ENCODE measurements at places on chromosomes 3 and 15.

DNA sequence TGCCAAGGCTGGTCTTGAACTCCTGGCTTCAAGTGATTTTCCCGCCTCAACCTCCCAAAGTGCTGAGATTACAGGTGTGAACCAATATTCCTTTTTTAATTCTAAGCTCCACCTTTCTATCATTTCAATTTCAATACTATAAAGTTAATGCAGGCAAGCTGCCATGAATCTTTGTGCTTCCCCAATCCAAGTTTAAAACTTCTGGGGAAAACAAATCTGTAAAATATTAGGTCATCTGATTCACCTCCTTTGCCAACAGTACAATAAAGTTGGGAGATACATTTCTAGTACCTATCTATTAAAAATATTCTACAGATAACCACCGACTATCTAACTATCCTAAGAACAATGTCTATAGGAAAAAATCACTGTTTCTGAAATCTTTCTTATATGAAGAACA is 102.1 kb downstream of the ATP8B4 start:
- DNase-seq = no peak

DNA sequence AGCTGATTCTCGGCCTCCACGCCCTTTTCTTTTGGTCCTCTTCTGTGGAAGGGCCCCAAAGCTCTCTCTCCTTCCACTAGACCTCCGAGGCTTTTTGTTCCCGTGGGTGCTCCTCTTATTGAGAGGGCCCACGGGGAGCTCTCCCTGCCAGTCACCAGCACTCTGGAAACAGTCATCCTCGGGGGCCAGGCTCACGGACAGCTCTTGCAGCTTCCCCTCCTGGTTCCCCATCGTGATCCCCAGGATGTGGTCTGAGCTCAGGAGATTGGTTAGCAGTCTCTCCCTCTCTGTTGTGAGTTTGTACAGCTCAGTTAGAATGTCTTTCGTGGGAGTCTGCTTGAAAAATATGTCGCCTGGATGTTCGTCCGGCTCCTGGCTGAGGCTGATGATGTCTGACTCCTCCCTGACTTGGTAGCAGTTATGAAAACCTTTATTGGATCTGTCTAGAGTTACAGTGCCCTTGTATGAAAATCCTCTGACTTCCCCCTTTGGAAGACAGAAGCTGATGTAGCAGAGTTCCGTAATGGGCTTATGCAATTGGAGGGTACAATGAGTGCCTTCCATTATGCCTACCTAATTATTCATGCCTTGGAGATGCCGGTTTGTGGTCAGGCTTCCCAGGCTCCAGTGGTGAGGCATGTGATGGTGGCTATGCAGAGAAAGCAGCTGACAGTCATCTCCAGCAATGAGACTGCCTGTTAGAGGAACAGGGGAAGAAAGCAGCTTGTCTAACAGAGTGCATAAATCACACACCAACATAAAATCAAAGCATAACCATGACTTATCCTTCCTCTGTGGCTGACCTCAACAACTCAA is 40.0 kb downstream of the FMN1 start:
- DNase-seq = no peak

DNA sequence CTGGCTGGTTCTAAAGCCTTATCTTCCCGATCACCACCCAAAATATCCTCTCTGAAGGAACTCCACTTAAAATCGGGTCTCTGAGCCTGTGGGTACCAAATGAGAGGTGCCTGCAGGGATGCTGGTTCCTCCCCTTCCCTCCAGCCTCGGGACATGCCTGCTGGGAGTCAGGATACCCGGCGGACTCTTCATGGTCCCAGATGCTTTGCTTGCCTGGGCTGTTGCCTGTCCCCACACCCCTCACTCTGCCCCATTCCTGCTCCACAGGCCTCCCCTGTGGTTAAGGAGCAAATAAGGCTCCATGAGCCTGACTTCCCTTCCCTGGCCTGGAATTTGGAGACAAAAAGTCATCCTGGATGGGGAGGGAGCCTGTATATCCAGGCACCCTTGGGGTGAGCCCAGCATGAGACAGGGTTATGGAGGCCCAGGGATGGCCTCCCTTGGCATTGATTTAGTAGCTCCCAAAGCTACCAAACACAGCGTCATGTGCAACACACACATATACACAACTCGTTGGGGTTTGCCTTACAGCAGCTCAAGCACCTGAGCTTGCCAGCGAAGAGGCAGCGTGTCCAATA is 12.3 kb upstream of the CORO2B start:
- no peak for DNase-seq

- no peak for DNase-seq
Observed at GRCh38 chr15:29611057-29611456, 211.2 kb downstream of the TJP1 start.

- no peak for DNase-seq
Observed at GRCh38 chr3:197801891-197802778, 11.1 kb downstream of the LRCH3 start.

DNA sequence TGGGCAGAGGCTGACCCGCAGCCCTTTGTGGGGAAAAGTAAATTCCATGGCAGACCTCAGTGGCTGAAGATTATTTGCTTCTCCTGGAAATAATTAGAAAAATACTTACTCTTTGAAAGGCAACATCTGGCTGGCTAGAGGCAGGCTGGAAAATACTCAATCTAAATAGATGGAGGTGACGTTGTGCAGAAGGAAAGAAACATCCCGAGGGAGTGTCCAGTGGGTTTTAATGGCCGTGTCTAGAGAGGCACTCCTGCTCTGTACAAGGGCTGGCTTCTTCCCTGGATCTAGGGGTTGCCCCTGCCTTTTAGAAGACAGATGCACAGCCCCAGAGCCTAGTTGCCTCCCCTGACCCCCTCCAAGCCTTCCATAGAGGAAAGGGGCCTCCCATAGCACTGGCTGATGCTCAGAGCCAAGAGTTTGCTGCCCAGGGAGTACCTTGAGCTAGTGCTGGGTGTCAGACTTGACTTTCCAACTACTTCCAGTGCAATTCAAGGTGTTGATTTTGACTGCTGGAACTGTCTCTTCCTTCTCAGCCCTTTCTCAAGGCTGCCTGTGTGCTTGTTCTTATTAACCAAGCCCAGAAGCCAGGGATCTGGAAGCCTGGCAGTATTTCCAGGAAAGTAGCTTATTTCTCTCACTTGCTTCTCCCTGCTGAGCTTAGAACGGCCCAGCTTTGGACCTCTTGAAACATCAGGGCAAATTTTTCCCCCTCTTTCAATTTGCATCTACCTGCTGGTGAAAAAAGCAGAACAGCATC is 27.4 kb downstream of the CGNL1 start:
- no peak for DNase-seq

DNA sequence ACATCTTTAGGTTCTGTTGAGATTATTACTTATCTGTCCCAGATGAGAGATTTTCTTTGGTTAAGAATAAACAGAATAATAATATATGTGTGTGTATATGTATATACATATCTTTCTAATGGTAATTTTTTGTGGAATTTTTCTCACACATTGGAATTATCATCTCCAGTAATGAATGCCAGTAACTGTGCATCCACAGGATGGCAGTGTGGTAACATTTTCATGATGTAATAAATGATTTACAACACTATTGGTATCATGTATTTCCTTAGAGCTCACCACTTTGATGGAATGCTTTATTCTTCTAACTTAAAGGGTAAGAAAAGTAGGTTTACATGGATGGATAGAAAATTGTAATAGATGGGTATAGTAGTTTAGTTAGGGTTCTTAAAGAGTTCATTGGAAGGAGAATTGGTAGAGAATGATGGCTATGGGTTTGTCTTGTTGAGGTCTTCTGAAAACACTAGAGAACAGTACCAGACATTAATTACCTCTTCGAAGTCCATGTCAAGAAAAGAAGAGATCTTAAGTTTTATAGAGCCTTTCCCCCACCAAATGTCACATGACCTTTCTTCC is 78.1 kb downstream of the STT3B start:
- no peak for DNase-seq

DNA sequence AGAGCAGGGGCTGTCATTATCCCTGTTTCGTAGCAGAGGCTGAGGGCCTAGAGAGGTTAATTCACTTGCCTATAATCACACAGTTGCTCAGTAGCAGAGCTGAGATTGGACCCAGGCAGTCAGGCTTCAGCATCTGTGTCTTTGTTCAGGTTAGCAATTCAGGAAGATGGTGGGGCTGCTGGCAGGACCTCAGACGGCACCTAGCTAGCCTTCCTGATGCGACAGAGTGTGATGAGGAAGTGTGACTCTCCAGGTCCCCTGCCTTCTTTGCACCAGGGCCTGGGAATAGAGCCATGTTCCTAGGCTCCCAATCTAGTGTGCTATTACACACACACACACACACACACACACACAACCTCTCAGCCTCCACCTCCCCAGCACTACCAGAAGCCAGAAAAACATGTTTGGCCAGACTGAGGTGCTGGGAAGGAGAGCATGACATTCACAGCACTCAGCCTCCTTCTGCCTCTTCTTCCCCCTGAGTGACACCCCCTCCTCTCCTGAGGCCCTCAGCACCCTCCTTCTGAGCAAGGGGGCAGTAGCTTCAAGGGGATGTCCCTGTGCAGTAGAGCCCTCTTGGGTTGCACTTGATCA is 88.9 kb downstream of the TLE3 start:
- no peak for DNase-seq

DNA sequence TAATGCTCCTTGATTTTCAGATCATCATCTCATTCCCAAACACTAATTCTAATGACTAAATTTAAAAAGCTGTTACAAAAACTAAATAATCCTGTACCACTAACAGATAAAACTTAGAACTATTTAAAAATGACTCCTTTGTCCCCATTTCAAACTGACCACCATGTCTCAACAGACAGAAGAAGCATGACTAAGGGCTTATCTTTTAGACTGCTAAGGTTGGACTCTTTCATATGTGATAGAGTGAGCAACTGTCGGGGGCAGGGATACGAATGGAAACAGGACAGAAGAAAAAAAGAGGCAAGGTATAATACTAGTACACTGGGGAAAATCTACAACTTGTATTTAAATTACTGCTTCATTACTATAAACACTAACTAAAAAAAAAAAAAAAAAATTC is 23.3 kb downstream of the SNX4 start:
- DNase-seq = no peak

GRCh38 chr15:84988909-84989644 is 7.4 kb downstream of the PDE8A start:
- no peak for DNase-seq

GRCh38 chr3:153767601-153768560 is 353.3 kb upstream of the ARHGEF26 start:
- DNase-seq = no peak

DNA sequence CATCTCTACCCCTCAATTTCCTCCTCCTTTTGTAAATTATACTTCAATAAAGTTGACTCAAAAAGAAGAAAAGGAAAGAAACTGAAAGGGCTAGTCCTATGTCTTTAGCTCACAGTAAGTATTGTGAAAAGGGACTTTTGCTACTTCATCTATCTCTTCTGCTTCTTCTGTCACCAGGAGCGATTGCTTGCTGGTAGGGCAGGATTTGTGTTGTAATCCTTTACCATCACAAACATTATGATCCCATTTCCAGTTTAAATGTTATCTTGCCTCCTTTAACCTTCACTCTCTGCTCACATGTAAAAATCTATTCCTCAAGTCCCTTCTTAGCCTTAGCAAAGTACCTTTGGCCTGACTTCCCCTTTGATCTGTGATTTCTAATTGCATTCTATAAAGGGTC is 537.1 kb downstream of the AGBL1 start:
- no peak for DNase-seq

DNA sequence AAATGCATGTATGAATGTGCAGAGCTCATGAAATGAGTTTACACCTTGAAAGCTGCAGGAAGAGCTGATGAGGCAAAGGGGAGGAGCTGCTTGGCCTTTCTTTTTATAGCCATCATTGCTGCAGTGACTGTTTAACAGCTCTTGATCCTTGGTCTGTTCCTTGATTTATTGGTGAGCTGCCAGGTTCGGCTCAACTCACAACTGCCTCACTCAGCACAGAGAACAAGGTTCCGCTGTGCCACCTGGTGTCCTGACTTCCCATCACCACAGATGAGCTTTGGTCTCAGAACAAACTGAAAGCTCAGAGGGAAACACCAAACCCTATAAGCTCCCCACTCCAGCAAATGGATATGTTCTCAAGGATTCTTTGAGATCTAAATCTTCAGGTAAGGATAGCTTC is 626.1 kb downstream of the MAGI1 start:
- DNase-seq = no peak

- DNase-seq = no peak
Observed at GRCh38 chr15:27538325-27538724, 560.8 kb downstream of the OCA2 start.

DNA sequence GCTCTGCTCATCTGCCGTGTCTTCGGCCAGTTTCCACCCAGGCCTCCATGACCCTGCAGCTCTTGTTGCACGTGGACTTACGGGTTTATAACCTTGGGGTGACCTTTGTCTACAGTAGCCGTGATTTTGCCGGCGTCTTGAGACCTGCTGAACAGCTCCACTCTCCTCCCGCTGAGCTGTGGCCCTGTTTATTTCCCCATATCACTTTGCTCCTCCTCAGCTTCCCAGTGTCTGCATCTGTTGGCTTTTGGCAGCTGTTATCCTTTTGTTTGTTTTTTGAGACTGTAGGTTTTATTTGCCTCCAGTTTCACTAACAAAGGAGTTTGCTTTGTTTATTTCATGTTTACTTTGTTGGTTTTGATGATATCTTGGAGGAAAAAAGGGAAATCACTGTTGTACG is 29.3 kb upstream of the SLC28A1 start:
- no peak for DNase-seq

DNA sequence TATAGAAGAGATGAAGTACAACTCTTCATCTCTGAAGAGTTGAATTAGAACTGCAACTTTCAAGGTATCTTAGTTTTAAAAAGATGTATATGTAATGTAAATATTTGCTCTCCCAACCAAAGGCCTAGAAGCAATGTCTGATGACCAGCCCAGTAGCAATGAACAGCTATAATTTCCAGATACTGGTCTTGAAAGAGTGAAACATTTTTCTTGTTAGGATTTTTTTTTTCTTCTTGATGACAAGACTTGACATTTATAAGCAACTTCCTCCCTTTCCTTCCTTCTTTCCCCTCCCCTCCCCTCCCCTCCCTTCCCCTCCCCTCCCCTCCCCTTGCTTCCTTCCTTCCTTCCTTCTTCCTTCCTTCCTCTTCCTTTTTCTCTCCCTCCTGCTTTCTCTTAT is 423.4 kb downstream of the ZIC1 start:
- no peak for DNase-seq

DNA sequence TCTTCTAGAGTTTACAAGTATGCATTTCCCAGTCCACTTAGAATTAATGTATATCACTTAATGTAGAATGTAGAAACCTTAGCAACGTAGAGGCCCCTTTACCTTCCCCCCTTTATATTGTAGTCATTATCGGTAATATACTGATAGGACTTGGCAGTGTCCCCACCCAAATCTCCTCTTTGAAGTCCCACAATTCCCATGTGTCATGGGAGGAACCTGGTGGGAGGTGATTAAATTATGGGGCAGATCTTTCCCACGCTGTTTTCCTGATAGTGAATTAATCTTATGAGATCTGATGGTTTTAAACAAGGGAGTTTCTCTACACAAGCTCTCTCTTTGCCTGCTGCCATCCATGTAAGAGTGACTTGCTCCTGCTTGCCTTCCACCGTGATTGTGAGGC is 31.0 kb downstream of the ARL8B start:
- DNase-seq = no peak

- DNase-seq = no peak
Observed at GRCh38 chr15:90664650-90665287, 52.4 kb upstream of the BLM start.

All from activated T-helper 1 cell treated with anti-CD3 and anti-CD28 coated beads, Interleukin-2, amount 50 U/mL, for 16 hours (primary cell).